Thyroid gland (tissue), 4 donors: ENCODE measurements at places on chromosomes 1 and 21. TPM values are rescaled to one million over a fixed set of nuclear protein-coding genes. Genes with fewer than 3 reads are reported as not detected.

The PARK7 gene
- 327 TPM for total RNA-seq

The SMPDL3B gene
- 22.3 TPM for total RNA-seq

The GBP5 gene
- 1.0 TPM for total RNA-seq

The HSF2BP gene
- 0.33 TPM for total RNA-seq

The DAP3 gene
- 112 TPM for total RNA-seq

DNA sequence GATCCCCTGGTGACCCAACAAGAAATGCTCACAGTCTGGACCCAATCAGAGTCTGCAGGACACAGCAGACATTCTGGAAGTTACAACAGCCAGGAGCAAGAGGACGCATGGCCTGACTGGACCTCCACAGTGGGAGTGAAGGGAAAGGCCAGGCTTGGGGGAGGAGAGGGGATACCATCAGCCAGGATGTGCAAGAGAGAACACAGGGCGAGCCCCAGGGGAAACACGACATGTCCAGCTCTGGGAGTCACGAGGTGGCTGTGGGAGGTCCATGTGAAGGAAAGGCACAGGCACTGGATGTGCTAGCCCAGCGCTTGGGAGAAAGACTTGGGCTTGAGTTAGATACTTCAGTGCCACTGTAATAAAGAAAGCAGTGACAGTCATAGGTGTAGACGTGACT is 87.3 kb downstream of the HSF2BP start:
- DNase-seq: no peak
- H3K36me3 ChIP-seq: no peaks in the 10 kb centered on the region
- no peak overlapping the region for H3K27ac ChIP-seq
- no peak overlapping the region for H3K4me3 ChIP-seq
- no peaks in the 10 kb centered on the region for H3K27me3 ChIP-seq

- H3K27me3 ChIP-seq: no peaks in the 10 kb centered on the region
- H3K4me1 ChIP-seq: no peaks in the 10 kb centered on the region
- no peak for DNase-seq
- no peak overlapping the region for H3K27ac ChIP-seq
- H3K4me3 ChIP-seq: no peak overlapping the region
- H3K36me3 ChIP-seq: no peaks in the 10 kb centered on the region
These were observed 25.5 kb downstream of the TNR start for GRCh38 chr1:175717610-175718540.

DNA sequence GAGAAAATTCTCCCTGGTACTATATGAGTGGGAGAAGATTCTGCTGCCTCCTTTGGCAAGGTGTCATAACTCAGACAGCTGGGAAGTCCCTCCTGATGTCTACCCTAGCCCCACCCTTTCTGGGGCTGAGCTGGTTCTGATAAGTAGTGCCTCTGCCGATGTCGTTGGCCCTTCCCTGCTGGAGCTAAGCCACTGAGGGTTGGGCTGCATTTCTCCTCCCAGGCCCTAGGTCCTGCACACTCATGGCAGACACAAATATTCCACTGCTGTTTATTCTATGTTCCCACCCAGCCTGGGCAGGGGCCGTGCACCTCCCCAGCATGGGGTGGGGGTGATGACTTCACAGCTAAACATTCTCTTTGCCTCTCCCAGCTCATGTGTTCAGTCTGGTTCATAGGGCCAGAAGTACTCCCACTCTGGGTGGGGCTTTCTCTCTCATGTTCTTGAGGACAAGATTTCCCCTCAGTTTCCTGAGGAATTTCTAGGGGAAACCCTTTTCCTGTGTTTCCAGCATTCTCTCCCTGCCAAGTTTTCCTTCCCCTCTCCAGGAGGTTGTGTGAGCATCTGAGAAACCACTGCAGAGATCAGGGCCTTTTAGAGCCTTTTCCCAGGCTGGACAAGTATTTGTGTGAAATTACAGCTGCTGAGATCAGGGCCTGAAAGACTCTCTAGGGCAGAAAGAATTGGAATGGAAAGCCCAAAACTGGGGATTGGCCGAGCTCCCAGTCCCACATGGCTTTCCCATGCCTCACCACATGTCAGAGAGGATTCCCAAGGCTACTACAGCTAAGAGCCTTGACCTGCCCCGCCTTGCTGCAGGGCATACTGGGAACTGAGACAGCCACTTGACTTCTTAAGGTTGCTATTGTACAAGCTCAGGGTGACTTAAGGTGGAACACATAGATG is 66.2 kb downstream of the ATP2B4 start:
- DNase-seq: peak; percentile 94
- no peaks in the 10 kb centered on the region for H3K36me3 ChIP-seq
- H3K27me3 ChIP-seq: no peaks in the 10 kb centered on the region
- peak overlapping the region; percentile 86 for H3K27ac ChIP-seq
- no peak overlapping the region for H3K4me3 ChIP-seq
- H3K4me1 ChIP-seq: peaks cover 16% of the 10 kb centered on the region

- no peaks in the 10 kb centered on the region for H3K4me1 ChIP-seq
- no peaks in the 10 kb centered on the region for H3K27me3 ChIP-seq
- DNase-seq: no peak
- H3K27ac ChIP-seq: no peak overlapping the region
- H3K4me3 ChIP-seq: no peak overlapping the region
These were observed 25.8 kb downstream of the INTS7 start for GRCh38 chr1:212009561-212009960.

DNA sequence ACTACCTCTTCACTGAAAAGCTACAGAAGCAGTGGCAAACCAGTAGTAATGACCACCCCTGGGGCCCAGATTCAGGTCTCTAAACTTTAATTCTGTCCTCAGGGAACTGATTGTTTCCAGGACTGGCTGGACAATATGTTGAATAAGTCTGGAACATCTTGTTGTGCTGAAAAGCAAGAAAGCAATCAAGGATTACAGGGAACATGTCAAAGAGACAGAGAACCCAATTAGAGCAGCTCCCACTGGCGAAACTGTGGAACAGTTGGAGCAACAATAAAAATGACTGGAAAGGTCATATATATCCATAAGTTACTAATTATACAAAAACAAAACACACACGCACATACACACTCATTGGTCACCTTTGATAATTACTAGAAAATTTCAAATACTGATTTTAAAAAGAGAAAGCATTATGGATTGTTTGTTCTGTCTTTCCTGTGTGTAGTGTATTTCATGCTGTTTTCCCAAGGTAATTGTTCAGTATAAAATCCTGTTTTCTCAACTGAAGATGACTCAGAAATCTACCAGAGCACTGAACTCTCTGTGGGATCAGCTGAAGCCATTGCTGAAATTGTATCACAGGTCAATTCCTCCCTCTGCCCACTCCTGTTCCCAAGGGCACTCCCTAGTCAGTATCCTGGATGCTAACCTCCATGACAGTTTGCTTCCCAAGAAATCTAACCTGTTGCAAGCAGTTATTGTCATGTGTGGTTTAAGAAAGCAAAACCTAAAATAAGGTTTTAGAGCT is 83.6 kb upstream of the RGS1 start:
- no peak overlapping the region for H3K4me3 ChIP-seq
- no peaks in the 10 kb centered on the region for H3K36me3 ChIP-seq
- H3K27ac ChIP-seq: no peak overlapping the region
- H3K4me1 ChIP-seq: no peaks in the 10 kb centered on the region
- no peak for DNase-seq
- H3K27me3 ChIP-seq: no peaks in the 10 kb centered on the region

DNA sequence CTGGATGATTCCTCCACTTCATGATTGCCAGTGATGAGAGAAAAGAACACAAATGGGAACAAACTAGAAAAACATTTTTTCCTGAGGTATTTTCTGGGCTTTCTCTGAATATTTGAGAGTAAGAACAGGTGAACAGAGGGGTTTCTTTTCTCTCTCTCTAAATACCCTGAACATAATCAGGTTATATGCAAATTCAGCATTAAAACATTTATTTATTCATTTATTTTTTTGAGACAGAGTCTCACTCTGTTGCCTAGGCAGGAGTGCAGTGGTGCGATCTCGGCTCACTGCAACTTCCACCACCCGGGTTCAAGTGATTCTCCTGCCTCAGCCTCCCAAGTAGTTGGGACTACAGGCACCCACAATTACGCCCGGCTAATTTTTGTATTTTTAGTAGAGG is 5.8 kb upstream of the LEFTY2 start:
- no peaks in the 10 kb centered on the region for H3K27me3 ChIP-seq
- no peak for DNase-seq
- H3K36me3 ChIP-seq: no peaks in the 10 kb centered on the region
- H3K4me1 ChIP-seq: no peaks in the 10 kb centered on the region
- no peak overlapping the region for H3K4me3 ChIP-seq

GRCh38 chr1:6927626-6928025 is 142.4 kb downstream of the CAMTA1 start:
- no peak overlapping the region for H3K4me3 ChIP-seq
- H3K27me3 ChIP-seq: no peaks in the 10 kb centered on the region
- peaks cover 2% of the 10 kb centered on the region for H3K4me1 ChIP-seq
- H3K27ac ChIP-seq: no peak overlapping the region

DNA sequence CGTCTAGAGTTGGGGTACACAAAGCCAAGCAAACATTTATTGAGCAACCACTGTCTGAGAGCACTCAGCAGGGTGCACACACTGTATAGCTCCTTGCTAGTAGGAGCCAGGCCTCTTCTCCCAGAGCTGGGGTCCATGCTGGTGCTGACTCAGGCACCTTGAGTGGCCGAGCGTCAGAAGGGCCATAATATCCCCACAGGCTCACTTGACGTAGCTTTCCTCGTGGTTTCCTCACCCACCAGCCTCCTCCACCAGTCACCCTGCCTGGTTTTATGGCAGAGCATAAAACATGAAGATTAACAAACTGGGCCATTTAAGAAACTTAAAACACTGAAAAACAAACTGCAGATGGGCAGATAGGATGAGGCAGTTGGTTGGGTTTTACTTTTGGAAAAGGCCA is 361.5 kb downstream of the HHAT start:
- no peaks in the 10 kb centered on the region for H3K36me3 ChIP-seq
- no peak overlapping the region for H3K27ac ChIP-seq
- H3K27me3 ChIP-seq: no peaks in the 10 kb centered on the region
- H3K4me1 ChIP-seq: peaks cover 7% of the 10 kb centered on the region

DNA sequence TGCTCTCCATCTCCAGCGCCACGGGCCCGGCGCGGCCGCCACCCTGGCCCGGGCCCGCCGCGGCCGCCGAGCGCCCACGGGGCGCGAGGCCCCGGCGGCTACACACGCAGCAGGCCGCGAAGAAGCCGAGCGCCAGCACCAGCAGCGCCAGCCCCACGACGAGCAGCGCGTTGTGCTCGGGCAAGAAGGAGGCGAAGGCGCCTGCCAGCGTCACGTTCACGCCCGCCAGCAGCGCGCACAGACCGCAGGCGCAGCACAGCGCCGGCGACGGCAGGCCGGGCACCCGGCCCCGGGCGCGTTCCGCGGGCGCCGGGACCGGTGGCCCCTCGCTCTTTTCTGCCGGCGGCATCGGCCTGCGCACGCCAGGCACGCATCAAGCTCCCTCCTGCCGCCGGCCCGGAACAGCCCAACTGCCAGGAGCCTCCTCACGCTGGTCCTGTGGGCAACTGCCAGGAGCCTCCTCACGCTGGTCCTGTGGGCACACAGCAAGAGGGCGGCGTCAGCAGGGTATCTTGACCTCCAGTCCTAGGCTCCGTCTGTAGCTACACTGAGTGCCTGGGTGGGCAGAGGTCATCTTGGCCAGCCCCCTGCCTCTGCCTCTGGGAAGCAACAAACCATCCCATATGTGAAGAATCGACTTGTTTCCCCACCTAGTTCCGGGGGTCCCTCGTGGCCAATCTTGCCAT is 18.1 kb downstream of the KNCN start:
- H3K27me3 ChIP-seq: no peaks in the 10 kb centered on the region
- H3K4me3 ChIP-seq: no peak overlapping the region
- DNase-seq: peak; percentile 55
- H3K36me3 ChIP-seq: no peaks in the 10 kb centered on the region

- H3K27ac ChIP-seq: no peak overlapping the region
- no peaks in the 10 kb centered on the region for H3K4me1 ChIP-seq
- H3K36me3 ChIP-seq: no peaks in the 10 kb centered on the region
- H3K27me3 ChIP-seq: no peaks in the 10 kb centered on the region
- no peak for DNase-seq
These were observed 15.5 kb downstream of the TNFRSF8 start for GRCh38 chr1:12078575-12078937.

- H3K36me3 ChIP-seq: no peaks in the 10 kb centered on the region
- no peaks in the 10 kb centered on the region for H3K27me3 ChIP-seq
- no peak overlapping the region for H3K4me3 ChIP-seq
- no peak for DNase-seq
These were observed 159.7 kb downstream of the HIVEP3 start for GRCh38 chr1:41758904-41759548.
